ENCODE measurements at places on chromosomes 5 and 9. TPM values are rescaled to one million over a fixed set of nuclear protein-coding genes. Genes with fewer than 3 reads are reported as not detected.

DNA sequence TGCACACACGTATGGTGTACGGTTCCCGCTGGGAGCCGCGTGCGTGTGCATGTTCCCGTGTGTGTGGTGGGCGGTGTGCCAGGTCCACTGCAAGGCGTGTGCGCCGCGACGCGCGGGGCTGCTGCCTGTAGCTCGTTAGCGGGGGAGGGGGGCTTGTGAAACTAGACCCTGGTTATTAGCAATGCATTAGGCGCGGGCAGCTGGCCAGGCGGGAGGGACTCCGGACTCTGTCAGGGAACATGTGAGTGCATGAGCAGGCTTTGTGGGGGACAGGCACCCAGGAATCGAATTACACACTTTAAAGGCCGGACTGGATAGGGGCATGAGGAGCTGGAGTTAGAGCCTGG is 32.2 kb upstream of the ENHO start:
- DNase-seq = no peak

DNA sequence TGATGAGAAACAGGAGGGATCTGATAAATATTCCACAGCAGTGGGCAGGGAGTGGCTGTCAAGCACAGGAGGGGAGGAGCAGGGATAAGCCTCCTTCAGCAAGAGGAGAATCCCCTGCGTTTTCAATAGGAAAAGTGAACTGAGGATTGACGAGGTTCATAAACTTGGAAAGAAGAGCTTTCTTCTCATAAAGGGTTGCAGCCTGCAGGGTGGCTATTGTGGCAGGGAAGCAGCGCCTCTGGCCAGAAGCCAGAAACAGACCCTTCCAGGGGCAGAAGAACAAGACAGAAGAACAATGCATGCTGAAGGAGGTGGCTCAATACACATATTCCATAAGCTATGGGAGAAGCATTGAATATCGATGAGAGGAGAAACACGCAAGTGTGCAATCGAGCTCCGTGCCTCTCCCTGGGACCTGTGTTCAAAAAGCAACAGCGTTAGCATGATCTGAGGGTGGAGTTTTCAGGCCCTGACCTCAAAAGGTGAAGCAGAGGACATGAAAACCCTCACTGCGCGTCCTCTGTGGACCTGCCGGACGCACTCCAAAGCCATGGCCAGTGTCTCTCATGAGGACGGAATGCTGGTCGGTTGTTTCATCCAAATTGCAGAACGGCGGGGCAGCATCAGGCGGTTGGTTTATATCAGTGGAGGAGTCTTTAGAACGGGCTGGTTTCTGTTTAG is 67.6 kb downstream of the ANKRD33B start:
- DNase-seq = no peak

UGT3A2 gene
- not detected for total RNA-seq

LRRC19 gene
- 0.21 TPM for total RNA-seq

CYLC2 gene
- total RNA-seq = not detected

SLC6A3 gene
- not detected for total RNA-seq

BRD3 gene
- 30.8 TPM for total RNA-seq

- DNase-seq = peak; percentile 42
These were observed 107.4 kb upstream of the IFNE start for GRCh38 chr9:21589344-21590056.

GRCh38 chr9:107273634-107274033 is 9.4 kb upstream of the RAD23B start:
- DNase-seq = no peak

PCDHGB3 gene
- 1.2 TPM for total RNA-seq

NR2F1 gene
- total RNA-seq = 25.1 TPM

- no peak for DNase-seq
These were observed 159.0 kb downstream of the COL23A1 start for GRCh38 chr5:178431063-178431781.

MTX3 gene
- 22.7 TPM for total RNA-seq

LECT2 gene
- not detected for total RNA-seq

GRCh38 chr5:54401515-54401914 is 54.0 kb upstream of the HSPB3 start:
- no peak for DNase-seq

- DNase-seq = no peak
These were observed 73.5 kb downstream of the ZNF618 start for GRCh38 chr9:113949571-113950078.

DNA sequence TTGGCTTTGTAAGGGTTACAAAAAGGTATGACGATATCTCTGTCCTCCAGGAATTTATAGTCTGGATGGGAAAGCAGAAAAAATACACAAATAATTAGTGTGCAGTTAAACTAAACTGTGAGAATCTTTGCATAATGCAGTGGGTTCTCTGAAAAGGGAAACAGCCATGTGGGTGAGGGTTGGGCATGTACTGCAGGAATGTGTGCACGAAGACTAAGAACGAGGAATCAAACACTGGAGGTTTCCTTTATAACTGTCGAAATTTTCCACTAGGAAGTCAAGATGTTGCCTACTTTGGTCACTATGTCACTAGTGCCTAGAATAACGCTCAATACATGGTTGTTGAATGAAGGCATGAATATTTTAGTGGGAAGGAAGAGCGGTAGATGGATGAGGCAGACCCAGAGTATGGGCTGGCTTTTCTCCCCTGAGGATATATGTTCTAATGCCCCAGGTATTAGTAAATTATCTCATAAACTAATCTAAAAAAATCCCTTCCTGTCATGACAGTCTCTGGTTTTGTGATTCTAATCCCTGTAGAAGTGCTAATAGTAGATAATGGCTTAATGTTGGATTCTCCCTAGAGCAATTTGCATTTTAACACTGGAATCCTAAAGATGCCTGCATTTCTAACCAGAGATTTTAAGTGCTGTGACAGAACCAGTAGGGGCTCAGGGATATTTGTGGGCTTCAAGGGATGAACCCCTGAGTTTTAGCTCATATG is 227.3 kb downstream of the NMUR2 start:
- no peak for DNase-seq

PCDHA11 gene
- 0.64 TPM for total RNA-seq

GRCh38 chr5:177330991-177331842 is 19.5 kb upstream of the MXD3 start:
- no peak for DNase-seq

GRCh38 chr5:160310552-160311295 is 1.6 kb downstream of the CCNJL start:
- DNase-seq = no peak

GRCh38 chr9:136944212-136944518 is 373 bp downstream of the FBXW5 start:
- peak; percentile 55 for DNase-seq

- DNase-seq = no peak
These were observed 91.4 kb downstream of the NSUN2 start for GRCh38 chr5:6541256-6542013.

DNA sequence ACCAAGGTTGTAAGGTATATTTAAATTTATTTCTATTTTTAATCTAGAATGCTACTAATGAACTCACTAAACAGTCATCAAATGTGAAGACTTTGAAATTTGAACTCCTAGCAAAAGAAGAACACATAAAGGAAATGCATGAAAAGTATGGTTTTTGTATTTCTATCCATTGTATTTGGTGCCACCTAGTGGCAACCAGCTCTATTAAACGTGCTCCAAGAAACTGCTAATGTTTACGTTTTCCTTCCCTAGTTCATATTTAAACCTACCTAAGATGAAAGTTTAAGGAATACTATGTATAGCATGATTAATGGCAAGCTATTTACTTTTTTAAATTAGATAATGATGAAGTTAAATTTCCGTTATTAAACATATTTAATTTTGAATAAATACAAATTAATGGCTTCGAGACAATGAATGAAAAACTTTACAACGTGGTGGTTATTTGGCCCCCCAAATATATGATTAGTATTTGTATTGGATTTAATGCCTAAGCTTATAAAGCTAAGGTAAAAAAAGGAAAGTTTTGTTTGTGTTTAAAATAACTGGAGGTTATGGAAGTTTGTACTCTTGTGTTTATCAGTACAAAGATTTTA is 115.9 kb upstream of the SH3GL2 start:
- DNase-seq = peak; percentile 28

WWC1 gene
- 190 TPM for total RNA-seq

GRCh38 chr9:37575001-37575400 is 1.2 kb downstream of the FBXO10 start:
- DNase-seq = no peak

GRCh38 chr9:120841930-120842684 is 615 bp downstream of the PSMD5 start:
- DNase-seq = no peak

RALGPS1 gene
- 8.3 TPM for total RNA-seq

PTGES gene
- total RNA-seq = 6.3 TPM

SLC6A7 gene
- total RNA-seq = not detected

- DNase-seq = no peak
These were observed 1.4 kb downstream of the AKNA start for GRCh38 chr9:114386361-114386885.

- peak; percentile 77 for DNase-seq
These were observed 61.8 kb downstream of the PFDN1 start for GRCh38 chr5:140240987-140241706.

DNA sequence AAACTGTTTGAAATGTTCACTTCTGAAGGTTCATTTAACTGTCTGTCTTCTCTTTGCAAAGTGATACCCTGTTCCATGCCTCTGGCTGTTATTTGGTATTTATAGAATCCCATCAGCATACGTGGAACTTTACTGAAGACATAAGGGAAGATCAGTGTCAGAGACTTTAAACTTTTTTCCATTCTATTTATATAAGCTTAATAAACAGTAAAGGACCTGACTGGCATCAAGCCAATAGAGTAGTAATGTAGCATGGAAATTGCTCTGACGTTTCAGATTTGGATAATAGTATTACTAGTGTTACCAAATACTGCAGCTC is 94.9 kb upstream of the MINAR2 start:
- DNase-seq = no peak

IL13 gene
- total RNA-seq = not detected
